OCI-M1 (cell line): ENCODE measurements at places on chromosomes 11 and 22.

- DNase-seq = no peak
Observed at GRCh38 chr11:75470476-75471080, 37.6 kb upstream of the KLHL35 start.

DNA sequence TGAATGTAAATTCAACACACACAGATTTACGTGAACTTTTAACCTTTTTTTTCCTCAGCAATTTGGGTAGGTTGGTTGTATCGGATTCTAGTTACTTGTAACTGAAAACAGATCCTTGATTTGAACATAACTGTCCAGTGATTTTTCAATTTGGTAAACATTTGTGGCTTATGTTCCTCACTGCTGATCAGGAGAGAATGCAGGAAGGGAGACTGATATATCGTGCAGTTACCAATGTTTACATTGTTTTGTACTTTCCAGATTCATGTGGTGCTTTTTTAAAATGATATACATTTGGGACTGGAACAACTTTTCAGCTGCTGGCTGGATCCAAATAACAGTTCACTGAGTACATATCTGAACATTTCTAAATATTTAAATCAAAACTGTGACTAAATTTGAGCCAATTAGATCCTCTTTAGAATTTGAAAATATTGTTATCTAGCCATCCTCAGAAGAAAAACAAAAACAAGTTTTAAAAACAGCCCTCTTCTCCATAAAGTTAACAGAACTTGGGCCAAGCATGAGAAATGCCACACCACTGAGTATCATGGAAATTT is 84.3 kb upstream of the MTMR2 start:
- no peak for DNase-seq

DNA sequence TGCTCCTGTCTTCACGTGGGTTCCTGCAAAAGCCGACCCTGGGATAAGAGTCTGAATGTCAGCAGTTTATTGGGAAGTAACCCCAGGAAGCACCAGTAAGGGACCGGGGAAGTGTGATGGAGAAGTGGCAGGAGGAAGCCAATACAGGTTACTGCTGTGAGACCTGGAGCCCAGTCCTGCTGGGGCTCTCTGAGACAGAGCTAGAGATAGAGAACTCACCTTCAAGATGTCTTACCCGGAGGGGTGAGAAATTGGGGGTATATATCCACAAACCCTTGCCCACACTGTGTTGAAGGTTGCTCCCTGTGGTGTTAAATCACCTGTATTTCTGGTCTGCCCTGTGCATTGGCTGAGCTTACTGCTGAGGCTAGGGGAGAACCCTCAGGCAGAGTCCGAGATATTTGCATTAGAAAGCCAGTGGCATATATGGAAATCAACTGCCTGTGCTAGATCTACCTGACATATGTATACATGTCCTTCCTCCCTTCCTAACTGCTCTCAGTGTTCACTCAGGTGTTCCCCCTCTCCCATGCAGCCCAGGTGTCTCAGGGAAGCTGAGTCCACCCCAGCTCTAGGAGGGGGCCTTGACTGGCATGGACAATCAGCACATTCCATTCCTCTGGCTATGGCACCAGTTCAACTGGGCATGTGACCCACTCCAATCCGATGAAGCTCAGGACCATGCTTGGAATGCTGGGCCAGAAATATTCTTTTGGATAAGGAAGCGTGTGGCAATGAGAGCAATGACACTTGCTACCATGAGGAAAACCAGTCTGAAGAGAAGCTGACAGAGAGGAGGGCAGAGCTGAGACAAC is 6.8 kb upstream of the MICAL2 start:
- no peak for DNase-seq

GRCh38 chr11:129637473-129637872 is 178.2 kb upstream of the TMEM45B start:
- DNase-seq = no peak

GRCh38 chr11:37504060-37504611 is 906.1 kb upstream of the RAG2 start:
- DNase-seq = no peak

DNA sequence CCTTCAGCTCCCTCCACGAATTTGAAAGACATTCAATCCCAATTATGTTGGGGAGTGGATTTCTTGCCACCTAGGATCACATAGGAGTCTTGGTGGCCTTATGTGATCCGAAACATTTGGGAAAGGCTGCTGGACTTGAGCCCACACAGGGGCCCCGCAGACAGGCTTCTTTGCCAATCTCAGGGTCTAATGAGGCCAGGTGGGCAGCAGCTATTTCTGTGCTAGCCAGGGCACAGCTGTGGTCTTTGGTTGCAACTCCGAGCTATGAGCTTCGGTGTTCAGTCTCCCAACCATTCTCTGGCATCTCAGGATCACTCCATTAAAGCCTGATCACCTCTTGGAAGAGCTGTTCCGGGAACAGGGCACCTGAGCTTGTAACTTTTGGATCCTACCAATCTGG is 84.4 kb downstream of the TP53I11 start:
- no peak for DNase-seq

DNA sequence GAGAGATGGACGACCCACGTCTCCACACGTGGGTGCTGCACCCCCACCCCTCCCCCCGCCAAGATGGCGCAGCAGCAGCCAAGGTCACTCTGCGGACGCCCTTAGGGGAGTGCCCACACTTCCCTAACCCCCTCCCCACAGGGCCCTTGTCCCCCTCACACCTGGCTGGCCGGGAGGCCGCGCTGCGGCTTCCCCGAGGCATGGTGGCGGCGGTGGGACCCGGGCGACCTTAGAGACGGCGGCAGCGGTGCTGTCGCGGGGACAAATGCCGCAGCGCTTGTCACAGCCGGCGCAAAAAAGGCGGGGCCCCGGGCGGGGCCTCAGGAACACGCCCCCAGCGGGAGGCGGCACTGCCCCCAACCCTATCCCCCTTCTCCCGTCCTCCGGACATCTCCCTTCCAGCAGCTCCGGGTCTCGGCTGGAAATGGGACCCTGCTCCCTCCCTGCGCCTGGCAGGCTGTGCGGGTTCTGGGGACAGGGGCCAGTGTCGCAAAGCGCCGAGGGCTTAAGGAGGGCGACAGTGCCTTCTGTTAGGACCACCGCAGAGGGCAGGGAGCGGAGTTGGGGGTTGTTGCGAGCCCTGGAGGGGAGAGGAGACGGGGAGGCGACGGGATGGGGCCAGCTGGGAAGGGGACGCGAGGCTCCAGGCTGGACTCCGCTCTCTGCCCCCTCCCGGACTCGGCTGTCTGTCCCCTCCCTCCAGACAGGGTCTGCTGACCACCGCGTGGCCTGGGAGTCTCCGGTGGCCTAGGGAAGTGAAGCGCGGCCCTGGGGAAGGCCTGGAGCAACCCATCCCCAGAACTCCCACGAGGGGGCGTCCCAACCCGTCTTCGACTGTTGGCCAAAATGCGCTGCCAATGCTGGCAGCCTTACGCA is at the start of gene CHCHD10:
Gene CHCHD10 (minus strand): TSS at position 300 of the 876 bp plus-strand sequence. CDS start 98 bp downstream, at position 202.
- peak; percentile 96 for DNase-seq

DNA sequence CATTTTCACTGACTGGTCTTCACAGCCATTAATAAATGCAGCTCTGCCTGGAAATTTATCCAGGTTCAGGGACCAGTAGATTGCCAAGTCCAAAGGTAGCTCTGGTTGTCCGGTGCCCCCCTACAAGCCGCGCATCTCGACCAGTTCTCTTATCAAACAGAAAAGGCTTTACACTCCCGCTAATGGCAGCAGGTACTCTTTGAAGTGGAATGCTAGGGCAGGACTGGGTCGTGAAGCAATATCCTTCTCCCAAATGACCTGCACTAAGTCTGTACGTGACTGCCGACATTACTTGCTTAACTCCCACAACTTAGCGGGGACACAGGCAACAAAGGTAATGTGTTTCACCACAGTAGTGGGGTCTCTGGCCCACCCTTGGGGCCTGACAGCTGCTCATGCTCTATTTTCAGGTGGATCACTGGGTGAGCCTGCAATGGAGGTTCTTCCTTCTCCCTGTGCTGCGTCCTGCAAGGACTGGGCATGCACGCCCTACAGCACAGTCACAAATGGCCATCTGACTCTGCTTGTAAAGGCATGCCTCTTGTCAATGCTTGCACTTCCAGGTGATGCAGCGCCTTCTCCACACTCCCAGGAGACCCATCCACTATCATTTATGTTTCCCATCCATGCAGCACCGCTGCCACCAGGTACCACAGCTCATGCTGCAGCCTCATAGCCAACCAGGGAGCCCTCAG is 96.1 kb upstream of the CTSC start:
- DNase-seq = no peak

GRCh38 chr22:20296598-20296997 is 23.3 kb downstream of the DGCR6L start:
- no peak for DNase-seq

DNA sequence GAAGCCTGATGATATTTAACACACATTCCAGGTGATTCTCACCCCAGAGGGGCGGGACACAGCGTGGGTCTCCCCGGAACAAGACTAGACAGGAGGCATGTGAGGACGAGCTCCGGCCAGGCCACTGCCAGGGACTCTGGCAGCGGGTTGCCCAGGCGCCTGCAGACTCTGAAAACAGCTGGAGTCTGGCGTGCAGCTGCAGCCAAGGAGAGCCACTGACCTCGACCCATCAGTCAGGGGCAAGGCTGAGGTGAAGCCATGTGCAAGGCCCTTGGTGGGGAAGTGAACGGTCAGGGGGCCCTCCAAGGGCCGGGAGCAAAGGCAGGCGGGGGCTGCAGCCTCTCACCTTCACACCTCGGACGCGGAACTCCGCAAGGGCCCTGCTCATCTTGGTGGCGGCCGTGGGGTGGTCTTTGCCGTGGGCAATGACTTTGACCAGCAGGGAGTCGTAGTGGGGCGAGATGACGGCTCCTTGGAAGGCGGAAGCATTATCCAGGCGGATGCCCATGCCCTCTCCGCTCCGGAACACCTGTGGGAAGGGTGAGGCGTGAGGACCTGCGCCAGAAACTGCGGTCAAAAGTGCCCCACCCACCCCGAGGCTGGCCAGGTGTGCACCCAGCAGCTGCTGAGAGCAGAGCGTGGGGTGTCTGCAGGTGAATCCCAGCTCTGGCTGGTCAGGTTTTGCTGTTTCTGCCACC is 6.7 kb downstream of the LRFN4 start:
- no peak for DNase-seq

- DNase-seq = no peak
Observed at GRCh38 chr22:43126501-43127165, 16.1 kb downstream of the BIK start.

DNA sequence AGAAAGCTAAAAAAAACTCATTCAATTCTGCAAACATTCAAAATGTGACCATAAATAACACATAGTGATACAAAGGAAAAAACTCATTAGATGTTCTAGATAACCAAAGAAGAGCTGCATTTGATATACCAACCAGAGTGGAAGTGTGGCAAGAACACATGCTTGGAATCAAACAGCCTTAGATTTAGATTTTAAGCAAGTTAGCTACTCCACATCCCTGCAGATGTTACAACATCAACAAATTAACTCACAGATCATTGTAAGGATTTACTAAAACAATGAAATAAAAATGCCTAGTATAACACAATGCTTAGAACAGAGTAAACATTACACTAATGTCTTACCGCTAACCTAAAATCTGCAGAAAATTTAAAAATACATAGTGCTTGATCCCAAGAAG is 114.0 kb upstream of the AKIP1 start:
- no peak for DNase-seq

DNA sequence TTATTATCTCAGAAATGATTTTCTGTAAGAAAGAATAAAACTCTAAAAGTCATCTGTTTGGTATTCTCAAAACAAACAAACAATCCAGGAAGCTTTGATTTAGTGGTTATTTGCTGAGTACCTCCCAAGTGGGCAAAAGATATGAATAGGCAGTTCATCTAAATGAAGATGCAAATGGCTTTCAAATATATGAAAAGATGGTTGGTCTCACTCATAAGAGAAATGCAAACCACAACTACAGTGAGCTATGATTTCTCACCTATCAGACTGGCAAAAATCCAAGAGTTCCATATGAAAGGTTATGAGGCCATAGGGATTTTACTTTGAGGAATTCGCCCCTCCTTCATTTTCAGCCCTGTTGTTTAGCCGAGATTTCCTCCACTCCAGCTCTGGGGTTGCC is 11.3 kb upstream of the P2RY2 start:
- DNase-seq = no peak

GRCh38 chr11:89327885-89328284 is 150.2 kb downstream of the TYR start:
- DNase-seq = peak; percentile 37

GRCh38 chr11:12319461-12319951 is 57.9 kb upstream of the PARVA start:
- no peak for DNase-seq

DNA sequence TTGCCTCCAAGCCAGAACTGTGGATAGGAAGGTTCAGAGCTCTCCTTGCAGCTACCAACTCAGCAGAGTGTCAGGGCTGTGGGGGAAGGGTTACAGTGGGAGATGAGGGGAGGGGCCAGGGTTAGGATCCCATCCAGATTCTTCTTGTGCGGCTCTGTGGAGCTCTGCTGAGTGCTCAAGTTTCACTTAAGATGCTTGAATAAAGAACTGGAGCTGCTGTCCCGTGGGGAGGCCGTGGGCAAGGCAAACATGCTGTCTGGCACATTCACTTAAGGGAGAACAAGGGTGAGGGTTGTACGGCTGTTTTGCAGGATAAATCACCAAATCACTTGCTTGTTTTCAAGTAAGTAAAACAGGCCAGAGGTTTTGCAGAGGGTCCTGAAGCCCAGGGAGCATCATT is 197.1 kb downstream of the FAM76B start:
- DNase-seq = no peak

- DNase-seq = no peak
Observed at GRCh38 chr11:2463766-2464277, 19.0 kb downstream of the KCNQ1 start.

DNA sequence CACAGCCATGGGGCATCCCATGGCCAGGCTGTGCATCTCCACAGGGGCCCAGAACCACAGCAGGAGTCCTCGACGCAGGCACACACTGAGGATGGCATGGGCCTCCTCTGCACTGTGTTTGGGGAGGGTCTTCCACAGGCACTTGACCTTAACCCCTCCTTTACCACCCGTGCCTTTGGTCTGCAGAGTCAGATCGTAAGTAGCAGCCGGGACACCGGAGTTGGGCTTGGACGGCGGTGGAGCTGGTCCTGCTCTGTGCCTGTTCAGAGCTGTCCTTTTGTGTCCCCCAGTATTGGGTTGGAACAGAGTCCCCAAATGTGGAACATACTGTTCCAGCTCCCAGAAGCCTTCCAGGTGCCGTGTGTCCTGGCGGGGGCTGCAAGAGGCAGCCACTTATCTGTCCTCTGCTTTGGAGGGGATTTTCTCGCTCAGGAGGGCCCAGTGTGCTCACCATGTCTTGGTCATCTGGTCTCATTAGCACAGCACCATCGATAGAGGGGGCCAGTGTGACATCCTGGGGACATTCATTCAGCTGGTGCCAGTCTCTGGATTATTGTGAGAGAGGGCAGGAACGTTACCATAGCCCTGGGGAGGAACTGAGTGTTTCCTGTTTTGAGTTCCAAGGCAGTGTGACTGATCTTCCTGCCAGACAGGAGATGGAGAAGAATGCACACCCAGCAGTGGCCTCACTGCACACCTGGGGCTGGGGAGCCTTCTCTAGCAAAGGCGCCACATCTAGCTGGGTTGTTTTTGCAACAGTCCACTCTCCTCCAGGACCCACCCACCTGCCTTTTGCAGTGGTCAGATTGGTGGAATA is 12.4 kb downstream of the CRELD2 start:
- peak; percentile 82 for DNase-seq
